H1 (cell line): ENCODE measurements at places on chromosomes 12 and 14. TPM values are rescaled to one million over a fixed set of nuclear protein-coding genes. Genes with fewer than 3 reads are reported as not detected.

DNA sequence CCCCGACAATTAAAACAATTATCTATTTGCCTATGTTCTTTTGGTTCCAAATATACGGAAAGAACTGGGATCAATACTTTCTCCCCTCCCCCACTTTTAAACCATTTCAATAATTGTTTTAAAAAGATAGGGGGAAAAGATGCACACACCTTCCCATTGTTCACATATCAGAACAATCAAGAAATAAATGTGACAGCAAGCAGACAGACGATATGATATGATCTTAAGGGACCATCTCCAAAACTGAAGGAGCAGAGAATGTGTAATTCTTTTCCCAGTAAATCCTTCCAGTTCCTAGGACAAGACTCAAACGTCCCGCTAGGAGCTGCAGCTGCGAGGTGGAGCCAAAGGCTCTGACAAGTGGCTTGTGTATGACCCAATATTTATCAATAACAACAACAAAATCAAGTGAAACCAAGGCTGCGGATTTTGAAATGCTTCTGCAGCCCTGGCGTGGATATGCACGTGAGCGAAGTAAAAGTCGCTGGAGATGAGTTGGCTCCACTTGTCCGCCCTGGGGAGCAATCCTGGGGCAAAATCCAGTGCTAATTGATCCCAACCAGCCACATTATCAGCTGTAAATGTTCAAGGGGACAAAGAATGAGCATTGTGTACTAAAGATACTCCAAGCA is 8.2 kb upstream of the FOXG1 start:
- no peak overlapping the region for H3K27ac ChIP-seq
- H3K27me3 ChIP-seq = peaks cover 81% of the 10 kb centered on the region
- peaks cover 6% of the 10 kb centered on the region for H3K4me1 ChIP-seq
- no peak overlapping the region for H3K4me3 ChIP-seq
- no peak for DNase-seq
- H3K36me3 ChIP-seq = peaks cover 3% of the 10 kb centered on the region; the same call in 1 of the 2 replicates

DNA sequence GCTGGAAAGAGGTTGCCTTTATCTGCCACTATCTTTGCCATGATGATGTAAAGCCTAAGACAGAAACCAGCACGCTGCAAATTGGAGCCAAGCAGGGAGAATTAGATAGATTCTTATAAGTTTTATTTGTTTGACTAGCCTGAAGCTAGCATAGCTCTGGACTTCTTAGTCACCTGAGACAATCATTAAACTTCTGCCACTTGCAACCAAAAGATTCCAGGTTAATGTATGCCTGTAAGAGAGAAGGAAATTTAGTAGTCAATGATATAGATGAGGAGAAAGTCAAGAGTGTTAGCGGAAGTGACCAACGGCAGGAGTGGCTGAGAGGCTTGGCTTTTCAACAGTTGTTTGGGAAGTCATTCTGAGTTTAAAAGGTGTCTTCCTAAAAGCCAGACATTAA is 1106.6 kb downstream of the VRK1 start:
- no peaks in the 10 kb centered on the region for H3K27me3 ChIP-seq
- no peak overlapping the region for H3K27ac ChIP-seq
- no peak for DNase-seq
- no peaks in the 10 kb centered on the region for H3K36me3 ChIP-seq

DNA sequence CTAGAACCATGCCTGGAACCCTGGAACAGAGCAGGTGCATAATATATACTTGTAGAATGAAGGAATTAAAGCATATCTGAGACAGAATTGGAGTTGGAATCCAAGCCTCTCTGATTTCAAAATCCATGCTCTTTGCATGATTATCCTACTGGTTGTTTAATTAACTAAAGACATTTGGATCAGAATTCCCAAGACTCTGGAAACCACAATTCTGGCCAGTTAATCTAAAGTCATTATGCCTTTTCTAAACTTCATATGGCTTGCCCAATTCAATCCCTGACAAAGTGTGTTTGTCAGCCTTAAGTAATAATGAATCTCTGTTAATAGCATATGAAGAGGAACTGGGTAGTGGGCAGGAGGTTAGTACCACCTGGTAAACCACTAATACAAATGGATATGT is 422.6 kb downstream of the ATP23 start:
- DNase-seq = no peak
- no peak overlapping the region for H3K27ac ChIP-seq
- H3K36me3 ChIP-seq = no peaks in the 10 kb centered on the region
- no peaks in the 10 kb centered on the region for H3K4me1 ChIP-seq

The OASL gene
- not detected in 2 replicates for total RNA-seq

The NPAS3 gene
- 0.60 and 0.63 TPM in 2 replicates for total RNA-seq
